CD4-positive, CD25-positive, alpha-beta regulatory T cell (primary cell): ENCODE measurements at places on chromosomes 16 and 17.

DNA sequence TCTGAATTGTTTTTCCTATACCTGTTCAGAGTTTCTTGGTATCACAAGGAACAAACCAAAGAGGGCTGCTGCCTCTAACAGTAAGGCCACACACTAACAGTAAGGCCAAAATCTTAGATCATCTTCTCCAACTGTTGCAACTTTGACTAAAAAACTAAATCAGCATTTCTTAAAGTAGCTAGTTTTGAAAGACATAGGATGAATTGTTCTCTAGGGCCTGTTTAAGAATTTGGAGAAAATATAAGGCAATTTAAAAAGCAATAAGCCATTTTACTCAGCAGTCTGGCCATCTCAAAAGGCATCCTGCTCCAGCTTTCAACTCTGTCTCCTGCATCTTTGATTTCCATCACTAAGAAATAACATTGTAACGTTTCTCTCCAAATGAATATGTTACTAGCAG, 105.0 kb upstream of the MON1B start:
- no peak for DNase-seq

DNA sequence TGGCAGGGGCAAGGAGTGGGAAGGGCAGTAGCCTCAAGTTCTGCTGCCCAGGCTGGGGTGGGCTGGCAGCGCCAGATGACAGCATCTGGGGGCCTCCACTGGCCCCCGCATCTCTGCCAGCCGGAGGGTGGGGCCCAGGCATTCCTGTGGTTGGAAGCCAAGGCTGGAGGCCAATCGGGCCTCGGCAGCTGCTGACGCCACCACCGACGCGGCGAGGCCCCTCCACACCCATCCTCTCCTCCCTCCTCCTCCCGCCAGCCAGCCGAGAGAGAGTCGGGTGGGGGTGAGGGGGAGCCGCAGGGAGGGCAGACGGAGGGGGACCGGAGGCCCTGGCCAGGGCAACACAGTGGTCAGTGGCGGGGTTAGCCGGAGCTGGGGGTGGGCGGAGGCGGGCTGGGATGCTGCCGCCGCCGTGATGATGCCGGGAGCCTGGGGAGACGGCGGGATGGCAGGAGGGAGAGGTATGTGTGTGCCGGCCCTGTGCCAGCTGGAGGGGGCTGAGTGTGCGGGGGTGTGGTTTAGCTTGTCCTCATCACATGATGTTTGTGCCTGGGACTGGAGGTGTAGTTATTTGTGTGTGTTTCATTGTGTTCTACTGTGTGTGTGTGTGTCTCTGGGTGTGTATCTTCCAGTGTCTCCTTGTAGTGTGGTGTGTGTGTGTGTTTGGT, 36.6 kb downstream of the ARHGAP23 start:
- DNase-seq, result no peak

DNA sequence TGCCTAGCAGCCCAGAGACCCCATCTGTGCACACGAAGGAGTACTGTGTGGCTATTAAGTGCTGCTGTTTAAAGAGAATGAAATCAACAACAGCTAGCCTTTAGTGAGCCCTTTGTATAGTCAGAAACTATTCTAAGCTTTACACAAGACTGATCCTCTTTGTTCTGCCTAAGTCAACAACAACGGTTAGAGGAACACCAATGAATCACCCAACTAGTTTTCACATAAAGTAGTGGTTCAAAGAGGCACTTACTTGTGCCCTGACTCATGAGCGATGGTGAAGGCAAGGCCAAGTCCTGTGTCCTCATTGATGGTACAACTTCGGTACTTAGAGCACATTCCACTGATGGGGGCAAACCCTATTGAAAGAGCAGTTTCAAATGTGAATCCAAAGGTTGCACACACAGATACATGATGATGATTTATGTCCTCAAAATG, 75.8 kb downstream of the ADAMTS18 start:
- no peak for DNase-seq

DNA sequence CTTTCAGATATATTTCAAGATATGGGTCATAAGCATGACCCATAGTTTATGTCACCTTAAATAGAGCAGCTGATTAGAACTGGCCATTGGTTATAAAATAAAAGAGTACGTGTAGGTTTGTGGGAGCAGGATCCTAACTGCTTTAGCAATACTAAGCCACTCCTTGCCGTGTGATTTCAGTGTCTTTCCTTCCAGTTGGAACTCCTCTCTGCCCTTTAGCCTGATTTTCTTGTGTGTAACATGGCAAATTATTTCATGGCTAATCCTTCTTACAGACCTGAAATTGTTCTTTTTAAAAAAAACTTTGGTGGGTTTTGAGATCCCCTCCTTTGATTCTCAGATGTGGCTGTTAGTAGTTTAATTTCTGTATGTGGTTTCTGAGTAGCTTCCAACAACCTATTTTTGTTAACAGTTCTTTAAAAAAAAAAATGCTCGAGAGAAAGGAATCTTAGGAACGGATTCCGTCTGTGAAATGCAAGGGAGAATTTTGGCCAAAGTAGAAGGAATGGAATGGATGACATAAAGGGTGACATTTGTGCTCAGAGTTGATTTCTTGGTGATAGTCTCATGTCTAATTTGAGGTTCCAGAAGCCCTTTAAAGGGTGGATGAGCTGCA, 39.9 kb downstream of the DHRS7B start:
- no peak for DNase-seq

DNA sequence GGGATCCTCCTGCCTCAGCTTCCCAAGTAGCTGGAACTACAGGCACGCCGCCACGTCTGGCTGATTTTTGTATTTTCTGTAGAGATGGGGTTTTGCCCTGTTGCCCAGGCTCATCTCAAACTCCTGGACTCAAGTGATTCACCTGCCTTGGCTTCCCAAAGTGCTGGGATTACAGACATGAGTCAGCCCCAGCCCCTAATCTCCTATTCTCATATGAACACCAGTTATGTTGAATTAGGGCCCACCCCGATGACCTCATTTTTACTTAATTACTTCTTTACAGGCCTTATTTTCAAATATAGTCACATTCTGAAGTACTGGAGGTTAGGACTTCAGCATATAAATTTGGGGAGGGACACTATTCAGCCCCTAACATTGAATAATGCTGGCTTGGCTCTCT, 49.2 kb downstream of the ZNRF1 start:
- DNase-seq, result no peak

DNA sequence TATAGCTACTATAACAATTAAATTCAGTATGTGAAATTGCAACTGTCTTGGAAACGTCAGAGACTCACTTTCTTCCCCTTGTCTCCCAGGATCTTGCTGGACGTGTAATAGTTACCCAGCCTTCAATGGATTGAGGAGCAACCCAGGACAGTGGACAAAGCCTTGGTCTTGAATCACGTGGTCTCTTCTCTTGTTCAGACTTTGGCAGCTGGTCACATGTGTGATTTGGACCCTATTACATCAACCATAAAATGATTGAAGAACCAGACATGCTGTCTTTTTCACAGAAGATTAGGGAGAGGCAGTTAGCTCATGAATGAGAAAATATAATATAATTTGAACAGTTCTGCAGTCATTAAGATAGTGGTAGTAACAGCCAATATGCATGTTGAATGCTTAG, 1085.5 kb upstream of the RBFOX1 start:
- DNase-seq, result no peak

GRCh38 chr16:9138731-9139501, 47.5 kb downstream of the HAPSTR1 start:
- DNase-seq, result peak; percentile 44

DNA sequence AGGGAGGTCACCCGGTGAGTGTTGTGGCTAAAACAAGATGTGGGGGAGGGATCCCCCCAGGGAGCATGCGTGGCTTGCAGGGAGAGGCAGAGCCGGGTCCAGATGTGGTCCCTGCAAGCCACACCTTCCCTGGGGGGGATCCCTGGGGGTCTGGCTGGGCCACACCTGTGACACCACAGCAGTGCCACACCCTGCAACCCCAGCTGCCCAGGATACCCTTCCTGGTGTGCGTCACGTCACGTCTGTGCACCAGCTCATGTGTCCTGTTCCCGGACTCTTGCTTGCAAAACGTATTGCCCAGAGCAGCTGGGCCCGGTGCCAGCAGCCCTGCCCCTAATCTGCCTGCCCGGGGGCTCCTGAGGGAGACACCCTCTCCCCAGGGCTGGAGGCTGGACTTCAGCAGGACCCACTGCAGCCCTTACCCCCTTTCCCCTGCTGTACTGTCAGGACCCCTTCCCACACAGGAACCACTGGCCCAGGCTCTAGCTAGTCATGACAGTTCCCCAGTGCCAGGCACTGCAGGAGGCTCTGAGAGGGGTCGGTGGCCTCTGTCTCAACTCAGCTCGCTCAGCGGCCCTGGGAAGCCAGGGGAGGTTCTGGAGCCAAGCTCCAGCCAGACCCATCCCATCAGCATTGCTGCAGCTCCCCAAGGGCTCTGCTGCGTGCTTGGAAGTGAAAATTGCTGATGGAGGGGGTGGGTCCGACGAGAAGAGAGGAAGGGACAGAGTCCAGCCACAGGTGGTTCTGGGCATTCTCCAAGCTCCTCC, 25.8 kb upstream of the ACSF3 start:
- DNase-seq, result no peak

GRCh38 chr17:17797119-17797809, 39.5 kb downstream of the SREBF1 start:
- no peak for DNase-seq

- no peak for DNase-seq
Observed at GRCh38 chr16:4491898-4492297, 15.7 kb downstream of the HMOX2 start.

- DNase-seq, result peak; percentile 16
Observed at GRCh38 chr17:63634163-63634562, 11.9 kb downstream of the MAP3K3 start.

- DNase-seq, result no peak
Observed at GRCh38 chr17:77383613-77384608, 243.1 kb downstream of the SEC14L1 start.
